ENCODE measurements at places on chromosomes 16 and 17.

DNA sequence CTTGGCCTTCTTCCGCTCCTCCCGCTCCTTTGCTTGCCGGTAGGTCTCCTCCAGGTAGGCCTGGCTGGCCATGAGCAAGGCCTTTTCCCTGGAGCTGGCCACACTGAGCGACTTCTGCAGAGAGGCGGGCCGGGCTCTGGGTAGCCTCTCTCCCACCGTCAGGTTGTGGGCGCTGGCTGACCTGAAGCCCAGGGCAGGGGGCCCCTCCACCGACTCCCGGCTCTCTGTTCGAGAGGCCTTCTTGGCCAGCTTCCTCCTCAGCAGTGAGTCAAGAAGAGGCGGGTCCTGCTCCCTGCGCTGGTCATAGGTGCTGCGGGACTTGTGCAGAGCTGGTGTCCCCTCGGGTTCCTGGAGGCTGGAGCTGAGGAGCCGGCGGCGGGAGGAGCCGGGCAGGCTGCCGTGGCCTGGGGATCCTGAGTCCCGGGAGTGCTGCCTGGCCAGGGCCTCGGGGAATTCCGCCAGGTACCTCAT, 12.8 kb downstream of the GPR179 start:
- no peak for DNase-seq

DNA sequence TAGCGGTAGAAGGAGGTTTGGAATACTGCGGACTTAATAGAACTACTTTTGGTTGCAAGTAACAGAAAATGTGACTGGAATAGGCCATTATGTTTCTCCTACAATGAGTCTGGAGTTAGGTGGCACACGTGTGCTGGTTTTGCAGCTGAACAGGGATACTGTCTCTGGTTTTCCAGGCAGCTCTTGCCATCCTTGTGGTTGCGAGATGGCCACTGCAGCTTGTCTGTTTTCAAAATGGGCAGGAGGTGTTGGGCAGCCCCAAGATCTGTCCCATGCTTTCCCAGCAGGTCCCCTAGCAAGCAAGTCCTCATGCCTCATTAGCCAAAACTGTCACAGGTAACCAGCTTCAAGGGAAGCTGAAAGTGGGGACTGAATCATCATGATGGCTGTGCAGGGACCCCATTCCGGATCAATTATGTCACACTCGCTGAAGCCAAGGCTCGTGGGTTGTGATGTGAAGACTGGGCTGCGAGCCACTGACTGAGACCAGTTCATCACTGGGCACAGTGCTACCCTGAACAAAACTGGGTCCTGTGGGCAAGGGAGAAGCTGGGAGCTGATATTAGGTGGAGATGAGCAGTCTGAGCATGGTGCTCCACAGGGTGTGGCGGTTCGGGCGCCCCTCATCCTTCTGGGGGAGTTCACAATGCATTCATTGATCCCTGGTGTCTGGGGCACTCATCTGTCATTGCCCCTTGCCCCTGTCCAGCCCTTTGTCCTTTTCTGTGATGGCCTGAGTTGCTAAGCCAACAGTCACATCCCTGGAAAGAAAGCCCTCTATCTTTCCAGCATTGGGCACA, 82.1 kb downstream of the KSR1 start:
- no peak for DNase-seq

GRCh38 chr17:77746896-77747554, 211.5 kb upstream of the TNRC6C start:
- no peak for DNase-seq

GRCh38 chr16:61569028-61569427, 467.2 kb downstream of the CDH8 start:
- no peak for DNase-seq

DNA sequence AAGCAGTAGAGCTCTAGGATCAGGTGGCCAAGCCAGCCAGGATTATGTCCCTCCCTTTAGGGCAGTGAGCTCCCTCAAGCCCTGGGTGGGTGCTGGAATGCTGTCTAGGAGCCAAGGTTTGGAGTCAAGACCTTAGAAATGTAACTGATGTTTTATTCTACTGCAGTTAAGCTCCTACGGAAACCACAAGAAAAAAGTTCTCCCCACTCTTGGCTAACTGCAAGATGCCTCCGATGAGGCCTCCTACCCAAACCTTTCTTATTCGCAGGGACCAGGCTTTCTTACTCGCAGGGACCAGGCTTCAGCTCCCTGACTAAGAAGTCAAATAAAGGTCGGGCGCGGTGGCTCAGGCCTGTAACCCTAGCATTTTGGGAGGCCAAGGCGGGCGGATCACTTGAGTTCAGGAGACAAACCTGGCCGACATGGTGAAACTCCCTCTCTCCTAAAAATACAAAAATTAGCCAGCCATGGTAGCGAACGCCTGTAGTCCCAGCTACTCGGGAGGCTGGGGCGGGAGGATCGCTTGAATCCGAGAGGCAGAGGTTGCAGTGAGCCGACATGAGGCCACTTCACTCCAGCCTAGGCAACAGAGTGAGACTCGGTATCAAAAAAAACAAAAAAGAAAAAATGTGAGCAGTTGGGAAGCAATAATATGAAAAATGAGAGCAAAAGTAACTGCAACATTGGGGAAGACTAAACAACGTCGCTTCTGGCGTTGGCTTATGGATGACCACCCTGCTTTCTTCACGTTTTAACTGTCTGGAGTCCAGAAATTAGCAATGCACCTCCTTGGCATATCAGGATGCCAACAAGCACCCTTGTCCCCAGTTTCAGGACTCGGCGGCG, 31.7 kb upstream of the ARL4D start:
- DNase-seq, result no peak

GRCh38 chr17:63399316-63399715, 46.8 kb downstream of the CYB561 start:
- DNase-seq, result no peak

- no peak for DNase-seq
These were observed 1.4 kb downstream of the CARHSP1 start for GRCh38 chr16:8867216-8867931.

DNA sequence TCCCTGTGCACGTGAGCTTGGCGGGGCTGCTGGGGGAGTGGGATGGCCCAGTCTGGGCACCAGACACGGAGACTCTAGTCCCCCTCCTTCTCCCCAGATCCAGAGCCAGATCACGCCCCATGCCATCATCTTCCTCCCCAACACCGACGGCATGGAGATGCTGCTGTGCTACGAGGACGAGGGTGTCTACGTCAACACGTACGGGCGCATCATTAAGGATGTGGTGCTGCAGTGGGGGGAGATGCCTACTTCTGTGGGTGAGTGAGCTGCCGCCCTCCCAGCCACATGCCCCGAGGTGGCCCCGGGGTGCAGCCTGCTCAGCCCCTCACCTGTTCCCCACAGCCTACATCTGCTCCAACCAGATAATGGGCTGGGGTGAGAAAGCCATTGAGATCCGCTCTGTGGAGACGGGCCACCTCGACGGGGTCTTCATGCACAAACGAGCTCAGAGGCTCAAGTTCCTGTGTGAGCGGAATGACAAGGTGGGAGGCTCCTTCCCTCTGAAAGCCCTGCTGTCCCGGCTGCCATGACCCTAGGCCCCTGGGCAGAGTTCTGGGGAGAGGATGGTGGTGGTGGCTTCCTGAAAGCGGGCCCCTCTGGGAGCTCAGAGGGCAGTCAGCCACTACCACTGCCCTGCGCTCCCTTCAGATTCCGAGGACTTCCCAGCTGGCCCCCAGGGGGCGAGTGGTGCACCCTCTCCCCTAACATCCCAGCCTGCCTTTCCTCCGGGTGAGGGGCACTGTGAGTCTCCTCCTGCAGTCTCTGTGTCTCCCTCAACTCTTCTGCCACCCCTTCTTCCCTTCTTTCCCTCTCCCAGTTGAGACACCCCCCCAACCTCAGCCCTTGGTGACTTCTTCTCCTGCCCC, 2.8 kb upstream of the C17orf107 start:
- no peak for DNase-seq

DNA sequence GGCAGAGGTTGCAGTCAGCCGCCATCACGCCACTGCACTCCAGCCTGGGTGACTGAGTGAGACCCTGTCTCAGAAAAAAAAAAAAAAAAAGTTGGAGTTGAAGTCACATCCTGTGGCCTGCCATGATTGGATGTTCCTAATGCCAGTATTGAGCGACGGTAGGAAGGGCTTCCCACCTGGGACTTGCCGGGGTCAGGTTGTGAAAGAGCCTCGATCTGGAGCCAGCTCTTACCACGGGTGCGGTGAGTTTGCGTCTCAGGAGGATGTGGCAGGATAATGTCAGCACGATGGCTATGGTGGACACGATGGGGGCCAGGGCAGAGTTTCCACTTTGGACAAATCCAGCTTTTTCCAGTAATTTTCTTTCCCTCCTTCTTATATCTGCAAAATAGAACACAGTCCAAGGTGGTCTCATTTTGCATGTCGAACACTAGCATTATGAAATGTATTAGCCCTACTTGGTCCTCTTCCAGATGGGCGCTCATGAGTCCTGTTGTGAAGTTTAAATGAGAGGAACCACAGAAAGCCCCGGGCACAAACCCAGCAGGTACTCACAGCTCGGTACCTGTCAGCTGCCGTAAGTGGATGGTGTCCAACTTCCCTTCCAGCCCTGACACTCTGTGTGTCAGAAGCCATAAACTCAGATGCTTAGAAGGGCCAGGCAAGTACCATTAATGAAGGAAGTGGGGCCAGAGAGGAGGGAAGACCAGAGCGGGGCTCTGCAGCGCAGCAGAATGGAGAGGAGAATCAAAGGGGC, 22.2 kb downstream of the ABCC12 start:
- no peak for DNase-seq

GRCh38 chr17:17877529-17878358, 41.0 kb upstream of the SREBF1 start:
- DNase-seq, result no peak

DNA sequence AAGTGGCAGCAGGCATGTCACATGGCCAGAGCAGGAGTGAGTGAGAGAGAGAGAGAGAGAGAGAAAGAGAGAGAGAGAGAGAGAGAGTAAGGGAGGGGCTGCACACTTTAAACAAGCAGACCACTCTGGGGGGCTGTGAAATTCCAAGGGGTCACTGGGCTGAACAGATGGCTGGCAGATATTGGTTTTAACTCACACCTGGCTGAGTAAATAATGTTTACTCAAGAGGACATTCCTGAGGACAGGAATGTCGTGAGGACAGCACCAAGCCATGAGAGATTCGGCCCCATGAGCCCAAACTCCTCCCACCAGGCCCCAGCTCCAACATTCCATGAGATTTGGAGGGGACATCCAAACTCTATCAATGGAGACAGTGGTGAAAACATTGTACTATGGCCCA, 269.7 kb downstream of the CBLN1 start:
- no peak for DNase-seq

DNA sequence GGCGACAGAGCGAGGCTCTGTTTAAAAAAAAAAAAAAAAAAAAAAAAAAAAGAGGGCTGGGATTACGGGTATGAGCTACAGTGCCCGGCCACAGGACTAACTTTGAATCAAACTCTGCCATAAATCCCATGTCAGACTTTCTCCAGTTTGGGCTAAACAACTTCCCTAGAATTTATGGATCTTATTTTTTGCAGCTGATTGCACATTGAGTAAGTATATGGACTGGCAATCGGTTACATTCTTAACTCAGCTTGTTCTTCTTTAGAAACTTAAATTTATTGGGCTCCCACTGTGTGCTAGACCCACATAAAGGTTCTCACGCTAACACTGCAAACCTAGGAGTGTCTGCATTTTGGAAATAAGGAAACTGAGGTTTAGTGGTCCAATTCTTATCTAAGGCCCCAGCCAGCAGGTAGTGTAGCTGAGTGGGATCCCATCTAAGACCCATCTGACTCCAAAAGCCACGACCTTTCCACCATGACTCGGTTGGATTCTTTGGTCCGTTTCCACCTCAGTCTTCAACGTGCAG, 718 bp upstream of the CBFB start:
- DNase-seq, result no peak

DNA sequence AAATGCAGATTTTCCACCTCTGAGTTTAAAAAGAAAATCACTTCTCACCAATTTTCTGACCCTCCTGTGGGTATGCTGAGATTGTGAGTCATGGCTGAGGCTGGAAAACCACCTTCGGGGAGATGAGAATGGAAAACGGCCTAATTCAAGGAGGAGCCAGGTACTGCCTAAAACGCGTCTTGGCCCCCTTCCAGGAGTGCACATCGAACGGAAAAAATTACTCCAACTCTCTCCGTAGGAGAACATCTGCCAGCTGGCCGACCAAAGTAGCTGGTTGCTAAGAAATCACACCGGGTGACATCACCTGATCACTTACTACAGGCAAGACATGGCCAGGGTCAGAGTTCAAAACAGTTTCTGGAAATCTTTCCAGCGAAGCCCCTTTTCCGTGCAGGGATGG, 107.6 kb downstream of the ZNF423 start:
- DNase-seq, result no peak

DNA sequence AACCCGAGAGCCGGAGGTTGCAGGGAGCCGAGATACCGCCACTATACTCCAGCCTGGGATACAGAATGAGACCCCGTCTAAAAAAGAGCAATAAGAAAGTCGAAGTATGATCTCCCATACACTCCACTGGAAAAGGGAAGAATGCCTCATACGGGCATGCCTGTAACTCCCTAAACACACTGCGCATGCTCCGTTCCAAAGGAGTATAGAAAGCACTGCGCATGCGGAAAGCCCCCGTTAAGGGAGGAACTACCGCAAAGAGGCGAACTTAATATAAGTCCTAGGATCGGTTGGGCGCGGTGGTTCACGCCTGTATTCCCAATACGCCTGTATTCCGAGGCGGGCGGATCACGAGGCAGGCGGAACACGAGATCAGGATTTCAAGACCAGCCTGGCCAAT, 313.1 kb upstream of the ERCC4 start:
- no peak for DNase-seq

- DNase-seq, result no peak
These were observed 124.2 kb downstream of the TMEM132E start for GRCh38 chr17:34703533-34703932.

GRCh38 chr17:9969301-9969935, 64.3 kb upstream of the RCVRN start:
- no peak for DNase-seq

- DNase-seq, result no peak
These were observed 12.0 kb downstream of the ZNF276 start for GRCh38 chr16:89733322-89733721.

GRCh38 chr16:3170440-3171180, 17.4 kb upstream of the OR1F1 start:
- no peak for DNase-seq

DNA sequence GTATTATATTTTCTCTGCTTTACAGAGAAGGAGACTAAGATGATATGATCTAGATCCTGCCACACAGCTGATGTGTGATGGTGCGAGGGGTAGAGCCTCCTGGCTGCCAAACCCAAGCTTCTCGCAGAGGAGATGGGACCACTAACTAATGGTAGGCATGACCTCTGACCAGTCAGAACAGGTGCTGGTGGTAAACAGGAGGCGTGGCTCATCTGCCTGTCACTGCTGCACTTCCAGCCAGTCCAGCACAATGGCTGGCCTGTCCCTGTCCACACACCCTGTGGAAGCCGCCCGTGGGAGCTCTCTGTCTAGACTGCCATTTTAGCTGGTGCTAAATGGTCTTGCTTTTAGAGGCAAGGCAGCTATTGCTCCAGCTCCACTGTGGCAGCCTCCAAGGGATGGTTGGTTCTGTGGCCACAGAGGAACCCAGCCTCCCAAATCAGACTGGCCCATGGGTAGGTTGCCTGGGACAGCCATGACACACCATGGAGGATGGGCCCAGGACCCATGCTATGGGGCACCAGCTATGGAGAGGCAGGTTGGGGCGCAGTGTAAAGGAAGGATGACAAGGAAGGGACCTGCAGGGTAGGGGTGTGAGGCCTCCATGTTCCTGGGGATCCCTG, 86.7 kb downstream of the KSR1 start:
- no peak for DNase-seq

Data from SW 1271 (cell line).